ENCODE measurements at places on chromosomes 5 and 9.

DNA sequence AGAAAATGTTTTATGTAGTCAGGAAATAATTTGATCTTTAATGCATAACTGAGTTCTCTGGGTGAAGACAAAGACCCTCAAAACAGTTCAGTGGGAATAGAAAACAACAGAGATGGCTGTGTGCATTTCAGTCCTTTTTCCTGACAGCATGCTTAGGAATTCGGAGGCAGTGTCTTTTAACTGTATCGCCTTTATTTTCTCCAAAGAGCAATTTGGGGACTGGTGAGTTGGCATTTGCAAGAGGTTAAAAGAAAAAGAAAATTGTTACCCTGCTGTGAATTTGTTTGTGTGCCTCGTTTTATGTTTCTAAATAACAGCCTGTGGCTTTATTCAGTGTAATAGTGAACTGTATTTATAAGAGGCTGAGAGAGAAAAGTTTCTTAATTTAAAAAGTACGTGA, 227.8 kb upstream of the DMAC1 start:
- no peak for DNase-seq

- no peak for DNase-seq
Measured at GRCh38 chr9:120965344-120966012, 38.9 kb upstream of the TRAF1 start.

GRCh38 chr9:128049843-128050242, 17.3 kb downstream of the NAIF1 start:
- no peak for DNase-seq

GRCh38 chr5:160835376-160835775, 16.6 kb downstream of the ATP10B start:
- no peak for DNase-seq

- DNase-seq: no peak
Measured at GRCh38 chr5:131373265-131373664, 109.4 kb downstream of the CDC42SE2 start.
